Mammary microvascular endothelial cell (primary cell): ENCODE measurements at places on chromosomes 5 and 9. TPM values are rescaled to one million over a fixed set of nuclear protein-coding genes. Genes with fewer than 3 reads are reported as not detected.

ROR2 gene
- total RNA-seq: 0.15 TPM in 1 of 2 replicates, not detected in the other

DNAH5 gene
- total RNA-seq: 1.1 and 1.3 TPM in 2 replicates

ZNF883 gene
- total RNA-seq: 0.13 and 0.25 TPM in 2 replicates

HMMR gene
- 43.2 and 43.8 TPM in 2 replicates for total RNA-seq

PCDHB15 gene
- 0.15 and 0.40 TPM in 2 replicates for total RNA-seq

DMRTA1 gene
- total RNA-seq: 0.05 and 0.07 TPM in 2 replicates

OR1J2 gene
- total RNA-seq: not detected in 2 replicates

GALNT12 gene
- total RNA-seq: 15.6 and 16.4 TPM in 2 replicates

RNF130 gene
- total RNA-seq: 45.2 and 47.1 TPM in 2 replicates

SLC24A2 gene
- not detected in 2 replicates for total RNA-seq

CDH9 gene
- not detected in 2 replicates for total RNA-seq

RABEPK gene
- total RNA-seq: 24.2 and 25.4 TPM in 2 replicates

CDKN2B-AS1 gene
- total RNA-seq: 1.1 and 1.7 TPM in 2 replicates

SPINK7 gene
- not detected in 2 replicates for total RNA-seq

SCAI gene
- total RNA-seq: 2.1 and 4.5 TPM in 2 replicates

FOXD1 gene
- total RNA-seq: 0.05 and 0.33 TPM in 2 replicates

TRUB2 gene
- total RNA-seq: 17.9 and 20.7 TPM in 2 replicates

IFNA6 gene
- total RNA-seq: not detected in 2 replicates

LEAP2 gene
- total RNA-seq: 0.39 TPM in 1 of 2 replicates, not detected in the other

ZBTB26 gene
- total RNA-seq: 1.2 and 1.8 TPM in 2 replicates

GFPT2 gene
- total RNA-seq: 6.9 and 7.6 TPM in 2 replicates

SPATA31D4 gene
- not detected in 2 replicates for total RNA-seq
